ENCODE measurements at places on chromosomes 16 and 17.

- DNase-seq, result no peak
Observed at GRCh38 chr17:74597069-74597790, 5.1 kb upstream of the CD300LD start.

DNA sequence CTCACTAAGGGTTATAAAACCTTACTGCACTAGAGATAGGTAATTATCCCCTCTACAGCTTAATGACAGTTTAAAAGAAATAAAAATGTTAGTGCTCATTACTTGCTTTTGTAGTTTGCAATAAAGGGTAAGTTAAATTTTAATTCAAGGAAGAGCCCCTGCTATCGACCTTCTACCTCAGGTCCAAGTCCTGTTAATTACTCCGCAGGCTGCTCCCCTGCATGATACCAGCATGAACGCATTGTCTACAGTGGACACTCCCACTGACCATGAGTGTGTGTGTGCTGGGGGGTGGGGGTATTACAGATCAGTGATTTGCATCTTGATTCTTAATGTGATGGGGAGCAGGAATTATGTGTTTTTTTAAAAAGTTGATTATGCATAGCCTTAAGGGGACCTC is 103.1 kb downstream of the AATF start:
- no peak for DNase-seq

DNA sequence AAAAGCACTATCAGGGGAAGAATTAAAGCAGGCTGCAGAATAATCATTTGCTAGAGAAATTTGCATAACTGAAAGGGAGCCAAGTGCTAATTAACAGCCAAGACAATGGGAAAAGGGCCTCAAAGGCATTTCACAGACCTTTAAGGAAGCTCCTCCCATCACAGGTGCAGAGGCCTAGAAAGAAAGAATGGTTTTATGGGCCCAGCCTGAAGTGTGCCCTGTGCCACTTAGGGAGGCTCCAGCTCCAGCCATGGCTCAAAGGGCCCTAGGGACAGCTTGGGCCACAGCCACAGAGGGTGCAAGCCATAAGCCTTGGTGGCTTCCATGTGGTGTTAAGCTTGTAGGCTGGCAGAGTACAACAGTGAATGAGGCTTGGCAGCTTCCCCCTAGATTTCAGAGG is 50.1 kb downstream of the RNF112 start:
- no peak for DNase-seq

DNA sequence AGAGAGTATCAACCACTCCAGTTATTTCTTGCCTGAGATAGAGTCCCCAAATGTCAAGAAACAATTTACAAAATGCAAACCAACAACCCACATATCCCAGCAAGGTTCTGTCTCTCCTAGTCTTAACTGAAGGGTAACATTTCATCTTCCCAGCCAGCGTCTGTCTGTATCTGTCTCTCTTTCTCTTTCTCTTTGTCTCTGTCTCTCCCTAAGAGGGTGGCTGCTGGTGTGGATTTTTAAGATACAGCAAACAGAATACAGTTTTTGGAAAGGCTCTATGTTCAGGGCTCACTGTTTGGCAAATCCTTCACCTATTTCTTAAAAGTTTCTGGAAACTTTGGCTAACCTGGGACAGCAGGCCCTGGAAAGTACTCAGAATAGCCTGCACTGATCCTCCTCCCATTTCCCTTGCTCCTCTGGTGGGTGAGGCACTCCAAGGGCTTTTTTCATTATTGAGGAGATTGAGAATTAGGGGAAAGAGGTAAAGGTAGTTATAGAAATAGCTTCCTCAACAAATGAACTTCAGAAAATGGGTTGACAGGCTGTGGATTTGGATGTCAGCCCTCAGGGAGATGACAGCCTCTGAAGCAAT is 6.2 kb downstream of the HOXB4 start:
- DNase-seq, result no peak

GRCh38 chr16:50659806-50660205 is 21.3 kb downstream of the SNX20 start:
- no peak for DNase-seq

GRCh38 chr16:54340531-54340930 is 53.9 kb upstream of the IRX3 start:
- DNase-seq, result no peak

- DNase-seq, result no peak
Observed at GRCh38 chr16:29308644-29309546, 97.6 kb downstream of the NPIPB11 start.

DNA sequence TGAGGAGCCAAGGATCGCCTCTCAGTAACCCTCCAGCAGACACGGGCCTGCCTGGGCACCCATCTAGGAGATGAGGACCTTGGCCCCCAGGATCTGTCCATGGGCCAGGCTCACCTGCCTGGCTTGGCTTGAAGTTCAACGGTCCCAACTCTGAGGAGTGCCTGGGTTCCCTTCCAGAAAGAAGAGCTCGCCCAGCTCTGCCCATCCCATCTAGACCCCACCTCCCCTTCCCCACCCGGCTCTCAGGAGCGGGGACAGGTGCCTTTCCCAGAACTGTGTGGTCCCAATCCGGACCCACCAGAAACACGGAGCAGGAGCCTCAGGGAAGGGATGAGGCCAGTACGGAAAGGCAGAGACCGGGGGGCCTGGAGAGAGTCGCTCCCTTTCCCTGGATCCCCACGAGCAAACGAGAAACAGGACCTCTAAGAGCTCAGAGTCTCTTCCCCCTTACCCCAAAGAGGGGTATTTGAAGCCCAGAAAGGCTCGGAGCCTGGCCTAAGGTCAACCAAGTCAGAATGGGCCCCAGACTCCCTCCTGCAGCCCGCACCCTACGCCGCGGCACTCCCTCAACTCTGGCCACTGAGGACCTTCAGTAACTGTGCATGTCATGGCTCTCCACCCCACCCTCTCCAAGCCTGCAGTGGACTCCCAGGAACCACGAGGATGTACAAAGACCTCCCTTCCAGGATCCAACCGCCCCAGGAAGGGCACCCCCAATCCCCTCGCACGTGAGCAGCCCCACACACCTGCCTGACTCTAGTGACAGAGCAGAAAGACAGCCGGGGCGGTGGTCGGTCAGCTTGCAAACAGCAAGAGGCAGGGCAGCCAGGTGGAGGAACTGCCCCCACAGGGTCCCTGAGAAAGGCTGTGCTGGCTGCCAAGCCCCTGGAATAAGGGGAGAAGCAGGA is 5.4 kb downstream of the CLUH start:
- no peak for DNase-seq

- DNase-seq, result no peak
Observed at GRCh38 chr17:33803199-33803685, 451.8 kb upstream of the CCL2 start.

DNA sequence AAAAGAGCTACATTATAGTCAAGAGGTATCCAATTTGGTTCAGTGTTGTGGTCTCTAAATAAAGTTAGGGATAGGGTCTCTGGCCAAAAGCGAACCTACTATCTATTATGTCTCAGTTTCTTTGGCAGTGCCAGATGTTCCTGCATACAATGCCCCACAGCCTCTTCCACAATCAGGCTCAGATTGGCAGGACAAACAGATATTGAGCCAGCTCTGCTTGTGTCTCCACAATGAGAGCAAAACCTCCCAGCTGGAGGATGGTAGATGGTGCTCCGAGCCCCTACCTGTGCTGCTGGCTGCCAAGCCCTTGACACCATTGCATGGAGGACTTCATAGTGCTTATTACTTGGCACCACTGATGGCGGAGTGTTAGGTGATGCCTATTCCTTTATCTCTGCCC is 19.7 kb downstream of the PHAF1 start:
- DNase-seq, result no peak

GRCh38 chr17:42518046-42518754 is 17.8 kb upstream of the NAGLU start:
- DNase-seq, result no peak

DNA sequence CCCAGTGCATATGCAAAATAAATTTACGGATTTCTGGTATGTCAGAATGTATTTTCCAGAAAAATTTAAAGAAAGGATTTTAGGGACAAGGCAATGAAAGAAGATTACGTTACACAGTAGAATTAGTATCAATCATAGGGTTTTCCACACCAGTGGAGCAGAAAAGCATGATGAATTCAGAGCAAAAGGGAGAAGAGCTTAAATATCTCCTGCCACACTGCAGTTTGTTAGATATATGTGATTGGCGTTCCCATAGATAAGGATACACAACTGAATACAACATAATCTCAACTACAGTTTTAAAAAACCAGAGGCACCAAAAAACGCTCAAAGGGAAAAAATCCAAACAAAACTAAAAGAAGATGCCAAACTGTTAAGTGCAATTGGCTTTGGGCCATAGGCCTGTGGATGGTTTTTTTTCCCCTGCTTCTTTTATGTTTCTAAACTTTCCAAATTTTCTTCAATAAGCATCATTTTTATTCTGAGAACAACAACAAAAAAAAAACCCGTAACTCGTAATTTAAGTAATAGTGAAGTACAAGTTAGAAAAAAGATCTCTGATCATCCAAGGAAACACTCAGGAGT is 22.3 kb downstream of the MARF1 start:
- DNase-seq, result no peak

- DNase-seq, result no peak
Observed at GRCh38 chr16:72815348-72816318, 232.3 kb downstream of the ZFHX3 start.

DNA sequence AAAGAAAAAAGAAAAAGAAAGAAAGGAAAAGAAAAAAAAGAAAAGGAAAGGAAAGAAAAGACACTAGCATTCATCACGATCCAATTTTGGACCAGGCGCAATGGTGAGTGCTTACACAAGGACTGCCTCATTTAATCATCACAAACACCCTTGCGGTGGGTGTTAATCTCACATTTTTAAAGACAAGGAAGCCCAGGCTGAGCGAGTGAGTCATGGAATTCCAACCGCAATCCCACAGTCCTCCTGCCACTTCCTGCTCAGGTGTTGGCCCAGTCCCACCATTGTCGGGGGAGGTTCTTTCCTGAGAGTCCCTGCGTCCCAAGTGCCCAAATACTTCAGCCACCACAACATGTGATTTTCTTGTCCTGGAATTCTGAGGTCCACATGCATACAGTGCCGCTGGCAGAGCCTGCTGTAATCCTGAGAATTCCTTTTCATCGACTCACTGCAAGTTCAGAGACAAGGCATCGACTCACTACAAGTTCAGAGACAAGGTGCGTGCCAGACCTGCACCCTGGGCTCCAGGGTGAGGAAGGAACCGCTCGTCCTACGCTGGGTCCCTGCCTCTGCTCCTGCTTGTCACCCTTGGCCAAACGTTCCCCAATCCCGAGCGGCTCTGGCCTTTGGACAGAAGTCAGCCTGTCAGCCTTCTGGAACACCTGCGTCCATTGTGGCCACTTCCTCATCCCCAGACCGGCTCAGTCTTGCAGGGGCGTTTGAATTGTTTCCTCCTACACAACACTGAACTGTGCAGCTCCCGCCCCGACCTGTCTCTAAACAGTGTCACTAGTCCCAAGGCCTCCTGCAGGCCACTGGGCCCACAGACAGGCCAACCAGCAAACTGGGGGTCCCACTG is 5.8 kb downstream of the ZG16B start:
- DNase-seq, result no peak

- no peak for DNase-seq
Observed at GRCh38 chr16:54405478-54405877, 118.9 kb upstream of the IRX3 start.

- DNase-seq, result no peak
Observed at GRCh38 chr17:16407911-16408588, 7.3 kb upstream of the TRPV2 start.

DNA sequence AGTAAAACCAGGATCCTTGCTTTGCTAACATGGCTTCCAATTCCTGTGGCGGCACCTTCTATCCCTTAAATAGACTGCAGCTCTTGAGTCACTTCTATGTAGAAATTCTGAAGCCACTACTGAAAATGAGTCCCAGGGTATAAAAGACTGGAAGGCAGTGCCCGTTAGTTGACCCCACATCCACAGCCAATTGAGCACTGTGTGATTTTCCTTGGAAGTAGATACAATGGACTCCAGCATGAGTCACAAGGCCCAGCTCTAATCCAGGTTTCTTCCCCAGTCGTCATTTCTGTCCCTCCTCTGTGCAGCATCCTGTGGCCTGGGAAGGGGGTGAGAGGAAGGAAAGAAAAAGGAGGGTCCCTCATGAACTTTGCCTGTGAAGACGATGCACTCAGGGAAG is 69.5 kb downstream of the HLF start:
- no peak for DNase-seq

DNA sequence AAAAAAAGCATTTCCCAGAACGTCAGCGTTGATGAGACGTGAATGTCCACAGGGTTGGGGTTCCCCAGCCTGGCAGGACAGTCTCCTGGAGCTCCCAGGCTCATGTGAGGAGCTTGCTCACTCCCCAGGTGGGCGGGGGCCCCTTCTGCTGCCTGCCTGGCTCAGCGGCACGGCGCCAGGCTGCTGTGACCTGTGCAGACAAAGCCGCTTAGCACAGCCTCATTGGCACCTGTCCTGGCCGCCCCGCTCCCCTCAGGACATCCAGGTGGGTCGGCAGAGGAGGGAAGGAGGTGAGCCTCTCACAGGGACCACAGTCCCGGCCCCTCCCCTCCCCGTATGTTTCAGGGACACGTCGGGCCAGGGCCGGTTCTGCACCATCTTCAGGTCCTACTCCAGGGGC is 12.9 kb upstream of the WFIKKN1 start:
- no peak for DNase-seq

DNA sequence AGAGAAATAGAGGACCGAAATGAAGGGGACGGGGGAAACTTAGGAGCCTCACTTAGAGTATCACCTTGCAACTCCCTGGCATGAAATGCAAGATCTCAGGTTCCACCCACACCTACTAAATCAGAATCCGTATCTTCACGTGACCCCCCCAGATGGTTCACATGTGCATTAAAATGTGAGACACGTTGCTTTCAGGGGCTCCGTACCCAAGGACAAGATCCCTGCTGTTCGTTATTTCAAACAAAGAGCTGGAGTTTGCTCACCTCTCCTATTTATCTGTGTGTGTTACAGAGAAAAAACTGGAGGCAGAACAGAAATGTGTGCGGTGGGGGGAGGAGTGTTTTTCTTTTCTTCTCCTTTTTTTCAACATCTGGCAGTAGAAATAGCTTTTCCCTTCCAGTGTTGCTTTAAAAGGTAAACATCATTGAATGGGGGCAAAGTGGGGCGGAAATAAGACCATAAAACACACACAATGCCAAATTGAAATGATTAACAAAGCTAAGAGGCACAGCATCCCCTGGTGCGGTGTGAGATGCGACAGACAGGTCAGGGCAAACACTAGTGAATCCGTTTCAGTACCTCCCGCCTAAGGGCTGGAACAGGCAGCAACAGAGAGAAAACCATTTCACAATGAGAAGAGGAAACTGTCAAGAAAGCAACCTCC is 145.4 kb downstream of the SOX9 start:
- no peak for DNase-seq

Data from CD4-positive, alpha-beta T cell treated with Interleukin-2 at 100 ng/mL for 4 hours (primary cell).